NK-92 treated with Interleukin-12 subunit alpha and Interleukin-12 subunit beta, amount 100 ng/mL, for 24 hours (cell line): ENCODE measurements at places on chromosomes 7 and 10.

- no peak for DNase-seq
Measured at GRCh38 chr10:103396789-103397087, 312 bp downstream of the PDCD11 start.

DNA sequence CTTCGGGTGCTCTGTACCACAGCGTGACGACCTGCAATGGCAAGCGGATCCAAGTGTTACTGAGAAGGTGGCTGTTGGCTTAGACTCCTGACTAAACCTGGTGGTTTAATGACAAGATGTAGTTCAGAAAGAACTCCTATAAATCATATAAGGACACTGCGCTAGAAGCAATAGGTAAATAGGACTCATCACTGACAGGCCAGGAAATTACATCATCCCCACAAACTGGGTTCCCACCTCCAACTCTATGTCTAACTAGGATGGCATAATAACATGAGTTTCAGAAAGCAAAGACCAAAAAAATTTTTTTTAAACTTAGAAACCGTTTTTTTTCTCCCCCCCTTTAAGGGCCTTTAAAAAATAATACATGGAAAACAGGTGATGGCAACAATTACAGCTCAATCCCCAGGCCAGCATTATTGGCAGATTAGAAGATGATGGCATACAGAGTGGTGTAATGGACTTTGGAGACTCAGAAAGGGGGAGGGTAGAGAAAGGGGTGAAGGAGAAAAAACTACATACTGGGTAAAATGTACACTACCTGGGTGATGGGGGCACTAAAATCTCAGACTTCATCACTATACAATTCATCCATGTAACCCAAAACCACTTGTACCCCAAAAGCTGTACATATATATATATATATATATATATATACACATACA lies 81.4 kb upstream of the FAM133B start:
- DNase-seq = no peak

GRCh38 chr7:22726907-22727713 lies at the start of gene IL6:
IL6 (plus strand) TSS chr7:22727200; CDS start chr7:22727263, 63 bp downstream.
- no peak for DNase-seq

GRCh38 chr7:129464194-129464593 lies 30.0 kb downstream of the STRIP2 start:
- DNase-seq = no peak

DNA sequence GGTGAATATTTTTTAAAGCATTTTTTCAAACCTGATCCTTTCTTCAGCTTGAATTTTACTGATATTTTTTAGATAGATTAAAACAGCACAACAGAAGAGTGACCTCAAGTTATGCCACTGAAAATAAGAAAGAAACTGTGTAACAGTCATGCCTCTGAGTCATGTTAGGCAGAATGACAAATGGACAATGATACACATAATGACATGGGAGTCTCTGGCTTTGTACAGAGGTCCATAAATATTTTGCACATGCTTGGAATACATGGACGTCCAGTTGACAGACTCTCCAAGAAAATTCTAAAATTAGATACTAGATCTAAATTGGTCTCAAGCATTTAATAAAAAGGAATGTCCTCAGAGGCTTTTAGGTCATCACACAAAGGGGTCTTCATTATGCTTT lies 21.9 kb upstream of the SEMA3A start:
- no peak for DNase-seq

- peak; percentile 3 for DNase-seq
Measured at GRCh38 chr10:96073722-96074121, 30.3 kb downstream of the CCNJ start.

GRCh38 chr10:48946891-48947500 lies 7.4 kb upstream of the LRRC18 start:
- no peak for DNase-seq

DNA sequence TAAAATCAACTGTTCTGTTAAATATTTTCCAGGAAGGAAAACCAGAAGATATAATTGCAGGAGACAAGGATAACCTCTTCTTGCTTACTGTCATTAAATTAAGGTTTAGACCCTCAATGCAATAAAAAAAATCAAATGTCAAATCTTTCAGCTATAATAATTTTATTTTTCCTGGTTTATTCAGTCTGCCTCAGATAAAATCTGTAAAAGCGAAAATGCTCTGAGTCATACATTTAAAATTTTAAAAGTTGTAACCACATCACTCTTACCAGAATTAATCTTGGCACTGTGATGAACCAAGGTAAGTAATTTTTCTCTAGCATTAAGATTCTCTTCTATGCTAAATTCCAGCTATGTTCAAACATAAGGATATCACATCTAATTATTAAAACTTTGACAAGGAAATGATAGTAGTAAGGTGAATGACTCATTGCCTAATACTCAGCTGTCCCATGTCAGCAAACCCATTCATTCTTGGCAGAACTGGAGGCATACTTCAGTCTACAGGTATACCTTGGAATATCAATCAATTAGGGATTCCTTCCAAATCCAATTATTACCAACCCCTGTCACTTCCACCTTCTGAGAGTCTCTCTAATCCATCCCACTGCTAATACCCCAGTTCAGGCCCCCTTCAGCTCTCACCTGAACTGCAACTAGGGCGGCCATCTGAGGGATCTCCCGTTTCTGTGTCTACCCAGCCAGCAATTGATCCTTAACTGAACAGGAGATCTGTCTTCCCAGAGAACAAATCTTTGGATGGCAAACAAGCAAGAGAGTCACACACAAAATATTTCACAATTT lies 434.1 kb downstream of the GRM8 start:
- no peak for DNase-seq

GRCh38 chr10:121155742-121156474 lies 304.7 kb downstream of the WDR11 start:
- no peak for DNase-seq

DNA sequence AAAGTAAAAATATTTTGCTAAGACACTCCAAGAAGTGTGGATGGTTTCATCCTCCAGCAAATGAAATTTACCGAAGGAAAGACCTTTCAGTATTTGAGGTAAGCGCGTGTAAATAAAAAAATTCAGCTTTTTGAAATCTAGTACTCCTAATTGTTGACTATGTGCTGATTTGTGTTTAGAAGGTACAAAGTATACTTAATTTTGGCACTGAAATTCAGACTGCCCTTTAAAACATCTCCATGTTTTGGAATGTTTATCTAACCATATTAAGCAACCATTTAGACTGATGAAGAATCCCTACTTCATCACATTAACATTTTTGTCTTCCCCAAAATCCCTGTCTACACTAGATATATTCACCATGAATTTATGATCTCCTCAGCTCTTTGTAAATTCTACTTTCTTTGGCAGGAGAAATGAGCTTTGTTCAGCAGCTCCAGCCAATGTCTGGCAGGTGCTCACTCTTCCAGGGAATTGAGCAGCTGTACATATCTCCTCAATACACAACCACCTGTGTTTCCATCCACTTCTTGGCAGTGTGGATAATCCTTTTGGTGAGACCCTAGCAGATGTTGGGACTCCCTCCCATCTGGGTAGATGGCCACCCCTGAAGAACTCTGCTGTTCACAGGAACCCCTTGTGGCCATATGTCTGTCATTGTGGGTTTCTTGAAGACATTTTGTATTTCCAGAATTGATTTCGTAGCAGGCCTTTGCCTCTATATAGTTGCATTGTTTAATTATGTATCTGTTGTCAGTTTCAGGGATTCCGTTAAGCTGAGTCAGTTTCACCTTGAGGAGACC lies 129.4 kb upstream of the SAMD8 start:
- no peak for DNase-seq

DNA sequence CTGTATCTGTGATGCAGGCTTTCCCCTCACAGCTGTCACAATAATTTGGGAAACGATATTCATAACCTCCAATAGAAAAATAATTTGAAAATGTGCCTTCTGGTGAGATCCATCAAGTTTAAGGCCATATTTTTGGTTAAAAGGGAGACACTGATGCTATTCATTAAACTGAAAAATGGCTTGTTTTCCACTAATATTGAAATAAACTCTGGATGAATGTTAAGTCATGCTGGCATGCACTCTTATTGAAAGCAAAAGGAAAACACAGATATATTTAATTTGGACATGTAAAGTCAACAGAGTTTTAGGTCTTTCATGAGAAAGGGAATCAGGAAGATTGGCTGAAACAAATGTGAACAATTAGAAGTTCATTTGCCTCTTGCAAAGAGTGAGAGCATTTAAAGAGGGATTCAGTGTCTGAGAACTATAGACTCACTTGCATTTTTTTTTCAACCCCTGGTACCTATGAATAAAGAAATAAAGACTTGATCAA lies 879.2 kb downstream of the LRMDA start:
- no peak for DNase-seq

- DNase-seq = no peak
Measured at GRCh38 chr7:70502117-70502863, 629.7 kb upstream of the GALNT17 start.

DNA sequence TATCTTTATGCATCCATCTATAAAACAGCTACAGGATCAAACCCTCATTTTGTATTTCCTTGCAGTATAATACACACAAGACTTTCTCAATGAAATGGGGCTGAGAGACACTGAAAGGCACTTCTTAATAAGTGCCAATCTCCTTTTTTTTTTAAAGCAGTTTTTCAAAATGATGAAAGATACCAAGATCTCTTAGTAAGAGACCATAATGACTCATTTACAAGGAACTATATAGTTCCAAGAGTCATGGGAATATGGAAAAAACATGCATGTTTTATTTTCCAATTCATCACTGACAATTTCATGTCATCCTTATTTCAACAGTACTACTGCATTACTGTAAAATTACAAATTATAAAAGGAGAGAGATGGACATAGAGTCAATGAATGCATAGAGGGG lies 973.7 kb downstream of the GATA3 start:
- DNase-seq = no peak

DNA sequence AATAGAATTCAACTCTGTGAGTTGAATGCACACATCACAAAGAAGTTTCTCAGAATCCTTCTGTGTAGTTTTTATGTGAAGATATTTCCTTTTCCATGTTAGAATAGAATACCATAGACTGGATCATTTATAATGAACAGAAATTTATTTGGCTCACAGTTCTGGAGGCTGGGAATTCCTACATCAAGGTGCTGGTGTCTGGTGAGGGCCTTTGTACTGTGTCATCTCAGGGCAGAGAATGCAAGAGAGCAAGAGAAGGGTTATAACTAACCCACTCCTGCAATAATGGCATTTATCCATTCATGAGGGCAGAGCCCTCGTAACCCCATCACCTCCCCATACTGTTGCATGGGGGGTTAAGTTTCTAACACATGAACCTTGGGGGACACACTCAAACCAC lies 18.4 kb upstream of the DIP2C start:
- DNase-seq = no peak

DNA sequence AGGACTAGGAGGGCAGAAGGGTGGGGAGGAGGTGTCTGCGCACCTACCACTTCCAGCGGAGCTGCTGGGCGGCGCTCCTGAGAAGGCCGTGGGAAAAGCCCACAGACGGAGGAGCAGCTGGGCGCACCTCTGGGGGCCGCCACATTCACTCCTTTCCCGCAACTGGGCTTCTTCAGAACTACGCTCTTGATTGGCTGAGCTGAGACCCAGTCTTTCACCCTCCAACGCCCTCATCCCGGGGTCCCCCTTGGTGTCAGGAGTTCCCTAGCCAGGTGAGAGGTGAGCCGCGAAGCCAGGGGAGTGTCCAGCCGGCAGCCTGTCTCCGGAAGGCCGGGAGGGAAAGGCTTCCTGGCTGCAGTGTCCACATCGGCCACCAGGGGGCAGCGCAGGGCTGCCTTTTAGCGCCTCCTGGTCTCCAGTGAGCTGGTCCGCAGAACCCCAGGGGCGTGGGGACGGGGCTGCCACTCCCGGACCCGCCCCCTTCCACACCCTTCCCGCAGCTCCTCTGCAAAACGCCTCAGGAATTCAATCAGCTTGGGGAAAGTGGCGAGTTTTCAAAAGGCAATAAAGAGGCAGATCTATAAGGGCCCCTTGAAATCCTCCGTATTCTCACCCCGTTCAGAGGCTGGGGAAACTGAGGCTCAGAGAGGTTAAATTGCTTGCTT lies 98.8 kb downstream of the CHST15 start:
- DNase-seq = peak; percentile 37

GRCh38 chr10:71307469-71308085 lies 11.5 kb upstream of the SLC29A3 start:
- no peak for DNase-seq

GRCh38 chr10:84118395-84119006 lies 20.8 kb upstream of the GHITM start:
- DNase-seq = no peak

- no peak for DNase-seq
Measured at GRCh38 chr10:54702583-54703485, 98.2 kb downstream of the PCDH15 start.

- DNase-seq = peak; percentile 29
Measured at GRCh38 chr7:123749537-123749857, 694 bp upstream of the WASL start.

GRCh38 chr10:52906046-52906445 lies 133.5 kb upstream of the MBL2 start:
- no peak for DNase-seq

DNA sequence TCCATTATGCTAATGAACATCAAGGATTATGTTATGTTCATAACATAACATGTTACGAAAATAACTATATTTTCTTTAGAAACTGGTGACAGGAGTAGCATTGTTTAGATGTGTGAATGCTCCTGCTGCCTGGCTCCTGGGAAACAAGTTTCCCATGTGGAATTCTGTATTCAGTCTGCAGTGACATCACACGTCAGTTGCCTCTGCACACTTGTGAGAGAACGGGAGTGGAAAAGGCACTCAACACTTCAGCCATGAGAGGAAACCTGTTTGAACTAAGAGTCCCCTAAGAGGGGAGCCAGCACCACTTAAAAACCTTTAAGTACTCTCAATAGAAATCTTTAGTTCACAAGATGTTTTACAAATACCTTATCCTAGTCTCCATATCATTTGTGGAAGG lies 140.3 kb upstream of the FAM20C start:
- DNase-seq = no peak

GRCh38 chr10:112446055-112446854 lies 459 bp downstream of the ZDHHC6 start:
- no peak for DNase-seq

- no peak for DNase-seq
Measured at GRCh38 chr10:50541921-50542320, 81.8 kb downstream of the SGMS1 start.

DNA sequence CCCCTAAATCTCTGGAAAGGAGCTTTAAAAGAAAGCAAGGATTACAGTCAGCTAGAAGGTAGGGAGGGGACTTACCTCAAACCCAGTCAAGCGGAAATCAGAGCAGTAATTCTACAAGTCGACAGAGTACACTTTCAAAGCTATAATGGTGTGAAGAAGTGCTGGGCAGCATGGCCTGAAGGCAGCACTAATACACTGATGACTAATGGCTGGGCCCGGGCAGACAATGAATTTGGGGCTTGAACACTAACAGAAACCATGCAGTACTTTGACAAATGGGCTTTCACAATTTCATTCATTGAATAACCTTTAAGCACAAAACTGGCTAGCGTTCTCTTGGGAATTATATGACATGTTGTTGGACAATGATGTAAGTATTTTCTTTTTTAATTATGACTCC lies 4.7 kb downstream of the GLI3 start:
- peak; percentile 10 for DNase-seq

- DNase-seq = no peak
Measured at GRCh38 chr7:104124469-104124868, 83.3 kb downstream of the ORC5 start.

- DNase-seq = no peak
Measured at GRCh38 chr7:28800150-28800549, 158.0 kb downstream of the TRIL start.

- DNase-seq = peak; percentile 52
Measured at GRCh38 chr10:72328829-72329204, 25.9 kb downstream of the DNAJB12 start.
